ENCODE measurements at places on chromosomes 3 and 15.

DNA sequence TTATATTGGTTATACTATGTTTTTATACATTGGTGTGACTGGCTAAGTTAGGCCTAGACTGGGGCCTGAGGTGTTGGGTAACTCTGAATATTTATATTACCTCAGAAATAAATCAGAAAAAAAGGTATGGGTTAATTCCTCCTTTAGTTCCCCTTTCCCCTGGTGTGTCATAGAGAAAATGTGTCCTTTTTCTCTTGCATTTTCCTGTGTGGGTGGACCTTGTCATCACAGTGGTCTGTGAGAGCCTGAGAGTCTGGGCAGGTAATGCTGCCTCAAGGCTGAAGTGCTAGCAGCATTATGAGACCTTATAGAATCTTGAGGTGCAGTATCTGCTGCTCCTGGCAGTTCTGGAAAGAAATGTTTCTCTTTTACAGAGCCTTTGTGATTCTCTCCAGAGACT is 69.7 kb downstream of the PCOLCE2 start:
- DNase-seq, result no peak

- DNase-seq, result peak; percentile 37
Measured at GRCh38 chr15:64897345-64897985, 14.2 kb upstream of the ANKDD1A start.

- DNase-seq, result no peak
Measured at GRCh38 chr15:60744826-60745460, 266.0 kb upstream of the ICE2 start.

DNA sequence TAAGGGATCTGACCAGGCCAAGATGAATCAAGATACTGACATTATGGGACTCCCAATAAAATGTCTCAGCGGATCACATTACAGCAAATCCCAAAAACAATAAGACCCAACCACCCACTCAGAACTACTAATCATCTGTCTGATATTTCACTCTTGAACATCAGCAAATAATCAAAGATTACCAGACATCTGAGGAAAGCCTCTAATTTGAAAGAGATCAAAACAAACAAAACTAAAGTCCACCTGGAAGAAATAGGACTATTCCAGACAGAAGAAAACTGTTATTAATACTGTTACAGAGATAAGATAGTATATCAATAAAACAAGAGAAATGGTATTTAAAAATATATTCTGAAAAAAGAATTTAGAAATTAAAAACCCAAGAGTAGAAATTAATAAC is 29.0 kb downstream of the TP53BP1 start:
- no peak for DNase-seq

All from fibroblast of skin of left quadriceps (primary cell).